ENCODE measurements at places on chromosomes 16 and 17.

GRCh38 chr17:30210366-30210765 lies 25.1 kb downstream of the SLC6A4 start:
- DNase-seq = no peak

GRCh38 chr17:81294512-81295030 lies 536 bp downstream of the SLC38A10 start:
- DNase-seq = no peak

DNA sequence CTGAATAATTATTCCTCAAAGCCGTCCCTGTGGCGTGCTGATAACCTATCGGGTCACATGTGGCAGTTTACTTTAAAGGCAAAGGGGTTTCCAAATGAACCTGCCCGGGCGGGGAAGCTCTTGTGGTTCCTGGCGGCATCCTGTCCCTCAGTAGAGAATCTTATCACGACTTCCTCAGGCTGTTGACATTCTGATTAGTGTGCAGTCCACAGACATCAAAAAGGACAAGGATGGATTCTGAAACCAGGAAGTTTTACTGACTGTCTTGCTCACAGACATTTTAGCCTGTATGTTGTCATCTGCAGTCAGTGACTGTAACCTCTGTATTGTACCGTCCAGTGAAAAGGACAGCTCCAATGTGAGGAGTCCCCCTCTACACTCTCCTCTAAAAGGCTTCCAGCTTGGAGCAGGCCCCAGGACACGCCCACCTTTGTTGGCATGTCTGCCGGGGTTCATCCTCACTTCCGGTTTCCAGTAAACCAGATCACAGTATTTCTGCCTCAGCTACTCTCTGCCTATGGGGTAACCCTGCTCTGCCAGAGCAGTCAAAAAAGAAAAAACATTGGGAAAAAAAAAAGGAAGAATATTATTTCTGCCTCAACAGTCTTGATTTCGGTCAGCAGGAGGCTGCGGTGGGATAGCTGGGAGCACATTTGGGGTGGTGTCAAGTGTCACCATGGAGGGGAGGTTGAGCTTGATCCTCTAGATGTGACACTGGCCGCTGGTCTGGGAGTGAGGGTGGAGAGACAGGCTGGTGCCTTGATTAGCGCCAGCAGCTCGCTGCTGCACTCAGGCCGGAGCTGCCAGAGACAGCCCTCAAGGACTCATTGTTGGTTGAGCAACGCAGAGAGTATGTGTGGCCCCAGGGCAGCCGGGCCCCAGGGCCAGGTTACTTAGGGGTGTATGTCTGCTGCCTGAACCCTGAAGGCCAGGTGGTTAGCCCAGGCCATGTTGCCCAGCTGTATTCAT lies 89.0 kb upstream of the DNAH17 start:
- peak; percentile 32 for DNase-seq

- DNase-seq = no peak
Measured at GRCh38 chr17:77927777-77928518, 30.6 kb upstream of the TNRC6C start.

- DNase-seq = no peak
Measured at GRCh38 chr16:82400046-82400445, 226.7 kb upstream of the CDH13 start.

DNA sequence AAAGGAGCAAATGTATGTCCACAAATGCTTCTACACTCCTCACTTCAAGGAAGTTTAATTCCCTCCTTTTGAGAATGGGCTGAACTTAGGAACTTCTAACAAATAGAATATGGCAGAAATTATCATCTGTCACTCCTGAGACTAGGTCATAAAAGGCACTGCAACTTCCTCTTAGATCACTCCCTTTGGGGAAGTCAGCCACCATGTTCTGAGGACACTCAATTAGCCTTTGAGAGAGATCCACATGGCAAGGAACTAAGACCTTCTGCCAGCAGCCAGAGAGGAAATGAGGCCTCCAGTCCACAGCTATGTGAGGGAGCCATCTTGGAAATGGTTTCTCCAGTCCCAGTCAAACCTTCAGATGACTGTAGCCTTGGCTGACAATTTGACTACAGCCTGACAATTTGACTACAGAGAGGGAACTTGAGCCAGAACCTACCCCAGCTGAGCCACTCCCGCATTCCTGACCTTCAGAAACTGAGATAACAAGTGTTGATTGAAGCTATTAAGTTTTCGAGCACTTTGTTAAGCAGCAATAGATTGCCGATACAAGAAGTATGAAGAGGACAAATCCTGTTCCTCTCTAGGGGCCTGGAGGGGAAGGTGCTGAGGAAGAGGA lies 113.4 kb upstream of the SEC14L1 start:
- DNase-seq = no peak

DNA sequence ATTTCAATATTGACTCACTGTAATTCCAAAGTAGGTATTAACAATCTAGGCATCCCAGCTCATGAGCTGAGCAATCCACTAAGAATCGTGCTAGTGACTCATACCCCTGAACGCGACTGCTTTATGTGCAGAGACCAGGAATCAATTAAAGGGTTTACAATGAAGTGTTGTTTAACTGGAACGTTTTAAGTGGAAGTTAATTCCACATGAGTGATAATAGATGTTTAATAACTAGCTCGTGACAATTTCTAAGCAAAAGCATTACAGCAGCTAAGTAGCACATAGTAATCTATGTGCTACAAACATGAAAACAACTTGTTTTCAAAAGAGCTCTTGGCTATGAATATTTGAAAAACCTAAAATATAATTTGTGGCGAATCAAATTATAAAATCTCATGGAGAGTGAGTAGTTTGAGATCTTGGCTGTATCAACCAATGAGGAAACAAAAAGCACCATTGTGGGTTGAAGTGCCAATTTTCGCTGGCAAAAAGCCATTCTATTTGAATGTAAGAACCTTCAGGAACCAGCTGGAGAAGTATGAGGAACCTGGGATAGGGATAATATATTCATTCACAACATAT lies 9.4 kb downstream of the GJC1 start:
- no peak for DNase-seq

DNA sequence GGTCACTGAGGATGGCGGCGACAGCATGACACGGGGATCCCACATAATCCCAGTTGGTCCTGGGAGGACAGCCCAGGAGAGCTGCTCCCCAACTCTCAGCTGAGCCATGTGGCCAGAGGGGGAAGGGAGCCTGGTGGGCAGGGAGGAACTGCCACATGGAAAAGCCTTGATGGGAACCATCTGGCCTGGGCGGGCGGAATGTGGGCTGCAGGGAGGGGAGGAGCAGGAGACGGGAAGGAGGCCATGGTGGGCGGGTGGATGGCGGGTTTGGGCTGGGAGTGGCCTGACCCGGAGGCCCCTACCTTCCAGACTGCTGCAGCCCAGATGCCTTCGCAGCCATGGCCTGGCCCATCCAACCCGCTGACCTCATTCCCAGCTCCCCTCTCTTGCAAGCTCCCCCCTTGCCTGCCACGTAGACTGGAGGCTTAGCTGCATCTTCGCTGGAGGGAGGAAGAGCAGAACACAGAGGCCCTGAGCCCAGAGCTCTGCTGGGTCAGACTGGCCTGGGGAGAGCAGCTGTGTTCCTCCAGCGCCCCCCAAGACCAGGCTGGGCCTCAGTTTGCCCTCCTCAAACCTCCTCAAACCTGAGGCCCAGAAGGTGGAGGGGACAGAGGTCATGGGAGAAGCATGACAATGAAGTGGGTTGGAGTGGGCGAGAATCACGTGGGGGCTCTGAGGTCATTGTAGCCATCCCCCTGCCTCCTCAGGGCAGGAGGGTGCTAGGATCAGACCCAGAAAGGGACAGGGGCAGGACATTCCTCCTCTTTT lies 8.2 kb upstream of the COL1A1 start:
- no peak for DNase-seq

GRCh38 chr16:5216441-5217080 lies 119.0 kb upstream of the EEF2KMT start:
- no peak for DNase-seq

DNA sequence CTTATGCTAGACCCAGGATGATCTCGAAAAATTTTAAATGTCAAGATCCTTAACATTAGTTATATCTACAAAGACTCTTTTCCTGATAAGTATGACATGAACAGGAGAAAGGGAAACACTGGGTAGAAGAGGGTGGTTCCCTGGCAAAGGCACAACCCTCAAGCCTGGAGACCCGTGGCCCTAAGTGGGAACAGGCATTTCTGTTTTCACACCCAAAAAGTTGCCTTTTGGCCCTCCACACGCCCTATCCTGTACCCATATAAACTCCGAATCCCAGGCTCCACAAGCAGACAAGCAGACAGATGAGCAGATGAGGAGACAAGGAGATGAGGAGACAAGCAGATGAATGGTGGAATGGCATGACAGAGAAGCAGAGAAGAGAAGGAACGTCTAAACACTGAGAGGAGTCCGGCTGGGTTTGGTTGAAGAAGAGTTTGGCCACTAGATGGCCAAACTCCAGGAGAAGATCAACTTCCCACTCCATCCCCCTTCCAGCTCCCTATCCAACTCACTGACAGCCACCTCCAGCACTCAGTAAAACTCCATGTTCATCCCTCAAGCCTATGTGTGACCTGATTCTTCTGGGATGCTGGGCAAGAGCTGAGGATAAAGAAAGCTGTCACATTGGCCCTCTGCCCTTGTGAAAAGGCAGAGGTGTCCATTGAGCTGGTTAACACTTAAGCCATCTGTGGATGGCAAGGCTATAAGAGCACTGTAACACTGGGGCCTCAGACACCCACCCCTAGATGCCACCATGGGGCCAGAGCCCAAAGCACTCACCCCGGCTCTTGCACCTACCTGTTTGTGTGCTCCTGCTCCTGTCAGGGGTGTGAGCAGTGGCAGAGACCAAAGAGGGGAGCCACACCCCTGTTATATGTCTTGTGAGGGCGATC lies 139.6 kb upstream of the FAM20A start:
- DNase-seq = no peak

GRCh38 chr17:73274490-73274889 lies 12.8 kb upstream of the CPSF4L start:
- no peak for DNase-seq

- no peak for DNase-seq
Measured at GRCh38 chr17:1227917-1228780, 42.1 kb upstream of the BHLHA9 start.

DNA sequence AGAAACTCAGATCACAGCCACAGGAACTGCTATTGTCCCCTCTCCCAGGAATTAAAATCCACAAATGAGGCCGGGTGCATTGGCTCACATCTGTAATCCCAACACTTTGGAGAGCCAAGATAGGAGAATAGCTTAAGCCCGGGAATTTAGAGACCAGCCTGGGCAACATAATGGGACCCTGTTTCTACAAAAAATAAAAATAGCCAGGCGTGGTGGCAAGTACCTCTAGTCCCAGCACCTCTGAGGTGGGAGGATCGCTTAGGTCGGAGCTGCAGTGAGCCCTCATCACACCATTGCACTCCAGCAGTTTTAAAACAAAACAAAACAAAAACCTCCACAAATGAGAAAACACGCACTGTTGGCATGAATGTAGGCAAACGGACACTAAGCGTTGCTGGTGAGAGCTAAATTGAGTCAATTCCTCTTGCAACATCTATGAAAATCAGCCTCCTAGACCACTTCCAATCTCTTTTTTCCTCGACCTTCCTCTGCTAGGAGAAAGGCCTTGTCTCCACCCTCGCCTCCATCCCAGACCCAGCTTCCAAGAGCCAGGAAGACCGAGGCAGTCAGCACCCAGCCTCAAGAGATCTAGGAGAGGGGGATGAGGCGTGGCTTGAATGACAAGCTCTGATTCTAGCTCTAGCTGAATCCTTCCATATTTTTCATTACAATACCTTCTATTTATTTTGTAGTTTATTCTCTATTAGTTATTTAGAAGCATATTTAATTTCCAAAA lies 14.8 kb downstream of the TLE7 start:
- no peak for DNase-seq

DNA sequence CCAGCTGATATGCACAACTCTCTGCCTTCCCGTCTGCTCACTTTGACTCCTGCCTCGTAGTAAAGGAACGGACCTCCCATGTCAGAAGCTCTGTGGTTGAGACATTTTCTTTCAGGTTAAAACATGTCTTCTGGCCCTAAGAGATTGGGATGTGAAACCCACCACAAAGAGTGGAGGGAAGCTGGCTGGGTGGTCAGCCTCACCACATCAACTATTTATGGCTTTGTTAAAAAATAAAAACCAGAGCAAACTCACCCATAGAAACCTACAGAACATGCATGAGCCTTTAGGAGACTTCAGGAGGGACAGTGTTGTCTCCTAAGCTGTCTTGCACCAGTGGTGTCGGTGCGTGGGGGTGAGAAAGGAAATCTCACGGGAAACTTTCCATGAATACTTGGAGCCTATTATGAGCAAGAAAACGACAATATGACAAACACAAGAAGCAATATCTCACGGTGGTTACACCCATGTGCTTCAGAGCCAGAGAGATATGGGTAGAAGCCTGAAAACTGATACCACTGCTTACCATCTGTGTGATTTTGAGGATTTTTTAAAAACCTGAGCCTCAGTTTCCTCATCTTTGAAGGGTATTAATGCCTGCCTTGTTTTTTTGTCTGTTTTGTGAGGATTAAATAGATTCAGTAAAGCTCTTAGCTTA lies 61.7 kb upstream of the XYLT1 start:
- no peak for DNase-seq

DNA sequence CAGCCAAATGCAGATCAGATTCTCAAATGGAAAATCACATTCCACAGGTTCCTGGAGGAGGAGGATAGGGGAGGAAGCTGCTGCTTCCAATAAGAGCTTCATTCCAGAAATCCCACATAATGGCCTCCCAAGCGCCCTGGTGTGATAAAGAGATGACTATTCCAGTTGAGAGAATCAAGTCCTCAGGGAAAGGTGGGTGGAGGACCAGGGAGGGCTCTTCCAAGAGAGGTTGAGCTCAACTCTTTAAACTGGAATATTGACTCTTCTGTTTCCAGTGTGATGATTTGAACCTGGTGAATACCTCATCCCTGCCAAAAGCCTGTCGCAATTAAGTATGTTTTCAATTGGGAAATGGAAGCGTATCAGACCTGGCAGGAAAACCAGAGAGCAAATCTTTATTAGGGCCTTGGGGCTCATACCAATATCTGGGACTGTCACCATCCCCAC lies 81.4 kb upstream of the DYNLRB2 start:
- no peak for DNase-seq

Data from activated T-helper 1 cell treated with Interleukin-2 at 50 U/mL for 16 hours (primary cell).